Glomerular endothelial cell (primary cell): ENCODE measurements at places on chromosomes 12 and 14. TPM values are rescaled to one million over a fixed set of nuclear protein-coding genes. Genes with fewer than 3 reads are reported as not detected.

CCDC63 gene
- not detected in 2 replicates for total RNA-seq

BEST3 gene
- total RNA-seq, result 0.06 and 0.82 TPM in 2 replicates

BMP4 gene
- 27.3 and 50.6 TPM in 2 replicates for total RNA-seq

CMKLR1 gene
- 0.05 and 0.06 TPM in 2 replicates for total RNA-seq

PCED1B gene
- 0.70 and 1.9 TPM in 2 replicates for total RNA-seq

KRT80 gene
- total RNA-seq, result 1.5 and 1.6 TPM in 2 replicates

PTCSC3 gene
- total RNA-seq, result not detected in 2 replicates
